ENCODE measurements at places on chromosomes 5 and 9.

DNA sequence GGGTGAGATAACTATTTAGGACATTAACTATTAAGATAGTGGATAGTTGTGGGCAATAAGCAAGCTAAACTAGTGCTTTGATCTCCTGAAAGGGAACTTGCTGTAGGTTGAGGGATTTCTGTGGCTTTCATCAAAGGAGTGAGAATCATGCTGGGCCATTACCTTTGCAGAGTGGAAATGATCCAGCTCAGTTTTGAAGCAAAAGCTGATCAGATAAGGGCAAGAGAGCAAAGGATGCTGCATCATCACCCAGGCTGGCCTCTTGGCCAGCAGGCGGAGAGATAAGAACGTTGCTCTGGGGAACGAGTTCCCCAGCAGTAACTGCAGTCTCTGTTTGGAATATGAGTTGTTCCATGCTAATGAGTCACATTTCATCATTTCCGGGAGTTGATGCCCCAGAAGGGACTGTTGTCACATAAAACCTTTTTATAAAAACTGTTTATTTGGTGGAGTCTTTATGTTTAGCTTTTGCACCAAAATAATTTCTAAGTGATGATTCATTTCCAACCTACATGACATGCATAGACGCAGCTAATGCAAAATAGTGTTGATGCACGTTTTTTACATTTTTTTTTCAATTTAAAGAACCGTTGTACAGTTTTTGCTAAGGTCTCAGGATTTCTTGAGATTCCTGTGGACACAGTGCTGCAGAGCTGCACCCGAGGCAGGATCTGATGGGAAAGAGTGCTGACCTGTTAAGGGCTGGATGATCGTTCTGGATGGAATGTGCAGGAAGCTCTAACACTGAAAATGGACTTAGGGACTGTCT, 99.3 kb downstream of the ACTBL2 start:
- DNase-seq, result no peak

DNA sequence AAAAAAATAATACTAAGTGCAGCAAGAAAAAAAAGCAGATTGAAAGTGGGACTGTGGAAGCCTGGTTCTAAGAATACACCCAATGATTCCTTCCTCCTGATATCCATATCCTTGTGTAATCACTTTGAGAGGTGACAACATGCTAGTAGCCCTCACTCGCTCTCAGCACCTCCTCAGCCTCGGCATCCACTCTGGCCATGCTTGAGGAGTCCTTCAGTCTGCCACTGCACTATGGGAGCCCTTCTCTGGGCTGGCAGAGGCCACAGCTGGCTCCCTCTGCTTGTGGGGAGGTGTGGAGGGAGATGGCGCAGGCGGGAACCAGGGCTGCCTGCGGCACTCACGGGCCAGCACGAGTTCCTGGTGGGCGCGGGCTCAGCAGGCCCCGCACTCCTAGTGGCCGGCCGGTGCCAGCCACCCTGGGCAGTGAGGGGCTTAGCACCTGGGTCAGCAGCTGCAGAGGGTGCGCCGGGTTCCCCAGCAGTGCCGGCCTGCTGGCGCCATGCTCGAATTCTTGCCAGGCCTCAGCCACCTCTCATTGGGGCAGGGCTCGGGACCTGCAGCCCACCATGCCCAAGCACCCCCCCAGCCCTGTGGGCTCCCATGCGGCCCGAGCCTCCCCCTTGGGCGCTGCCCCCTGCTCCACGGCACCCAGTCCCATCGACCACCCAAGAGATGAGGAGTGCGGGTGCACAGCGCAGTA, 24.5 kb upstream of the SELENOP start:
- no peak for DNase-seq

DNA sequence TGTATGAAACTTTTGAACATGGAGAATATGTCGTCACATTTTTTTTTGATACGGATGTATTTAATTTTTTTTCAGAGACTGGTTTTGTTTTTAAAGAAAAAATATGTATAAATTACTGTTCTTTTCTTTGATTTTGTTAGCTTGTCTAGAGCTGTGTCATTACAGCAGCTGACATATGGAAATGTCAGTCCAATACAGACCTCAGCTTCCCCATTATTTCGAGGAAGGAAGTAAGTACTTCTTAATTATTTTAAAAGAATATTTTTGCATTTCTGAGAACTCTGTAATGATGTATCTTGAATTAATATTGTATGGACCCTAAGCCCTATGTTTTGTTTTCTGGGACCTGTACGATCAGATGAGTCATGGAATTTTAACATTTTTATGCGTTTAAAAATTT, 7.6 kb downstream of the TENT2 start:
- no peak for DNase-seq

DNA sequence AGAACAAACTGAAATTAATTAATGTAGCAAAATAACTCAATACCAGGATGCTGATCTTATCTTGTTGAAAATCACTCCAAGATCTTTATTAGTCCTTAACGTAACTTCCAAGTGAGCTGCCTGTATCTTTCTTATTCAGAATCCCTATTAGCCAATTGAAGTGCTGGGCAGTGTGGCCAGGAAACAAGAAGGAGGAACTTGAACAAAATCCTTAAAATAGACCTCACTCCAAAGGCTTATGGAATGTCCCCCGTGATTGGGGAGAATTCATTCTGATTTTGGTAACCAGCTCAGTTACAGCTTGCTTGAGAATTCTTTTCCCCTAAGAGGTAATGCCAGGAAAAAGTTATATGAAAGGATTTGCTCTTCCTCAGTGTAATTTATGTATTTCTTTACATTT, 171.0 kb downstream of the DEPDC1B start:
- no peak for DNase-seq

DNA sequence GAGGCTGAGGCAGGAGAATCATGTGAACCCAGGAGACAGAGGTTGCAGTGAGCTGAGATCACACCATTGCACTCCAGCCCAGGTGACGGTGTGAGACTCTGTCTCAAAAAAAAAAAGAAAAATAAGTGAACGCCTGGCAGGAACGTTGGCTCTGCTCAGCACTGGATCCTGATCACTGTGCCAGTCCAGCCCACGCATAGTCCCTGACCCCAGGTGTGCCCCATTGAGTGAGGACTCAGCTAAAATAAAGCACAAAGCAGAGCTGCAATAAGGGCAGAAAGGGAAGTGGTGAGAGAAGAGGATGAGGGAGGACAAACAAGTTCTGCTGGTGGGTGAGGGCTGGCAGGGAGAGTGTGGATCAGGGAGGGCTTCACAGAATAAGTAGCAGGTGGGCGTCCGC, 4.3 kb downstream of the GRHPR start:
- no peak for DNase-seq

GRCh38 chr9:127417131-127418036, 6.8 kb upstream of the ZNF79 start:
- DNase-seq, result no peak

DNA sequence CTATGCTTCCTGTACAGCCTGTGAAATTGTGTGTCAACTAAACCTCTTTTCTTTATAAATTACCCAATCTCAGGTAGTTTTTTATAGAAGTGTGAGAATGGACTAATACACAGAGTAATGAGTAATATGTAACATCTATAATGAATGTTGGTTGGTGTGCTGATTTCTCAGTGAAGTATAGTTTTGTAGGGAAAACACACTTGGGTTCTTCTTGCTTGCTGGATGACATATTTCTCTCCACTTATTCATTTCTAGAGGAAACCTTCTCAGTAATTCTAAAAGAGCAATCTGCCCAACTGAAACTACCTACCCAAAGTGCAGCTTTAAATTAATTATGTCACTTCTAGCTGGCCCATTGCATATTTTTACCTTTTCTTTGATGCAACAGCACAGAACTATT, 81.1 kb upstream of the RORB start:
- DNase-seq, result no peak

DNA sequence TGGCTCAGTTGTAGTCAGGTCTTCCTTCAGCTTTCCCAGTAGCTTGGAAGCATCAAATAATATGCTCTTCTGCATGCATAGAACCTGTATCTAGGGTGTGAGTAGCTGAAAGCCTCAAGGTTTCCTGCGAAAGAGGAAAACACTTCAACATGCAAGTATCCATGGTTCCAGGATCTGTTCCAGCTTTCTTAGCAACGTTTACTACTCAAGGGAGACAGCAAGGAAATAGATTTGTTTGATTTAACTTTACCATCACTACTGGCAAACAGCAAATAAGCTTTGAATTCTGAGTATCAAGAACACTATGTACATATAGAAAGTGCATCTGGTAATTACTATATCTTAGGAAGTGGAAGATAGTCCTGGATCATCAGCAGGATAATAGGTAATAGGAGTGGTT, 341.0 kb downstream of the PRR16 start:
- DNase-seq, result no peak

All from stimulated activated CD4-positive, alpha-beta T cell treated with anti-CD3 and anti-CD28 coated beads, Interleukin-15, amount 100 ng/mL, for 1 hour (primary cell).